ENCODE measurements at places on chromosomes 11 and 22.

DNA sequence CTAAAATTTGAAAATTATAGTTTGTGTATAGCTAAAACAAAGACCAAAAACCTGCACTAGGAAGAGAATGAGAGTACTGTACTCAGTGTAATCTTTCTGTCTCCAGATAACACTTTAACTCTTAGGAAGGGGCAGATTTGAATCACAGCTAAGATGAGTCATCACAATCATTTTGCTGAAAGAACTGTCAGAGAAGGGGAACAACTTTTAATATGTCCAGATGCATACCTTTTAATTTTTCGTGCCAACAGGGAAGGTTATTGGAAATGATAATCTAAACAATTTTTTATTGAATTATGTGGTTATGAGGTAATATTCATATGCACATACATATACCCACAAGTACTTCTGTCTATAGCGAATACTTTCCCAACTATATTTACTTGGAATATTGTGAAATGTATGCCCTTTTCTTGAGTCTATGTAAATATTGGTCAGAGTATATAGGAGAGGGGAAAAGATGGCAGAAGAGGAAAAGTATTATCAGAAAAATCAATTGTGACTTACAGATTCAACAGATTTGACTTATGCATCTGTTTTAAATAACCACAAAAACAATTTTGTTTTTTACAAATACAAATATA, 51.1 kb upstream of the MUC15 start:
- ATAC-seq = no peak

GRCh38 chr22:44089717-44090570, 65.8 kb downstream of the PARVB start:
- peak; percentile 44 for ATAC-seq

GRCh38 chr11:8720868-8721608, 38.4 kb downstream of the RPL27A start:
- no peak for ATAC-seq

DNA sequence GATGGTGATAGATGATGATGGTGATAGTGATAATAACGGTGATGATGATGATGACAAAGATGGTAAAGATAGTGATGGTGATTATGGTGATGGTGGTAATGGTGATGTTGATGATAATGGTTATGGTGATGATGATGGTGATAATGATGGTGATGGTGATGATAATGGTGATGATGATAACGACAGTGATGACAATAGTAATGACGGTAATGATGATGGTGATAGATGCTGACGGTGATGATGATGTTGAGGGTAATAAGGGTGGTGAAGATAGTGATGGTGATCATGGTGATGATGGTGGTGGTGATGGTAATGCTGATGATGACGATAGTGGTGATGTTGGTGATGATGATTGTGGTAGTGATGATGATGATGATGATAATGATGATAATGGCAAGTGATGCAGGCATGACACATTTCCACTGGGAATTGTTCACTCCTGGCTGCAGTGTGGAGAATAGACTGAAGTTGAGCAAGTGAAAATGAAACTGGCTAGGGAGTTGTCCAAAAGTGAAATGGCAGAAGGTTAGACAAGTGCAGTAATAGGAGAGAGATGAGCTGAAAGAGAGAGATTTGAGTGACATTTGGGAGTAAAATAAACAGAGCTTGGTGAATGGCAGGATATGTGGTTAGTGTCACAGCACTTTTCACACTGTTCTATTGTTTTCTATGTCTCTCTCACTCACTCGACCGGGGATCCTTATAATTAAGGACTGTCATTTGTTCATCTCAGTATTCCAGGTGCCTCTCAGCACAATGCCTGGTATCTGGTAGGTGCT, 992.5 kb downstream of the OPCML start:
- ATAC-seq = peak; percentile 49

DNA sequence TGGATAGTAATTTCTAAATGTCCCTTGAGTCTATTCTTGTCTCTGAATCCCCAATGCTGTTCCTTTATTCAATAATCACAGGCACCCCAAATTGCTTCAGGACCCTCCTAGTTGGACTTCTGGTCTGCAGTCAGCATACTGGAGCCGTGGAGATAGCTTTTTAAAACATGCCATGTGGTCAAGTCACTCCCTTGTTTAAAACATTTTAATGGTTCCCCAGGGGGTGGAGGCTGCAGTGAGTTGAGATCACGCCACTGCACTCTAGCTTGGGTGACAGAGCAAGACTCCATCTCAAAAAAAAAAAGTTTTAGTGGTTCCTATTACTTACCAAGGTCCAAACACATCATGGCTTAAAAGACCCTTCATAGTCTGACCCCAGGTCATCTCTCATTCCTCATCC, 220.3 kb downstream of the ADAMTS15 start:
- ATAC-seq = no peak

DNA sequence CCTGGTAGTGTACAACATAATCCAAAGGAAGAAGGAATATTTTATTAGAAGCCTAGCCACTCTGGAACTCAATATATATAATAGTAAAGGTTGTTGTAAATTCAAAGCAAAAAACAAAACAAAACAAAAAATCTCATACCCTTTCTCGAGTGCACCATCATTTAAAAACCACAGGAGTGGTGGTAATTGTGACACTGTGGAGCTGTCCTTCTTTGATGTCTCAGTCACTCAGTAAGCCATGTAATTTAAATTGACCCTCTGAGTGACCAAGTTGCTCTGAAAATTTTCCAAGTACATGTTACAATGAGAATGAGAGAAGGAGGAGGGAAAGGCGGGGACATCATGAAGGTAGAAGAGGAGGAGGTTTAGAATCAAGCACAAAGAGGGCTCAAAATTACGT, 6.6 kb downstream of the PRSS23 start:
- ATAC-seq = no peak

GRCh38 chr11:91998481-91998880, 226.1 kb upstream of the FAT3 start:
- no peak for ATAC-seq

- no peak for ATAC-seq
Observed at GRCh38 chr22:24005201-24005600, at the start of gene GSTT4. GSTT4 (minus strand) TSS chr22:24005453; CDS start chr22:24005356, 97 bp downstream.

DNA sequence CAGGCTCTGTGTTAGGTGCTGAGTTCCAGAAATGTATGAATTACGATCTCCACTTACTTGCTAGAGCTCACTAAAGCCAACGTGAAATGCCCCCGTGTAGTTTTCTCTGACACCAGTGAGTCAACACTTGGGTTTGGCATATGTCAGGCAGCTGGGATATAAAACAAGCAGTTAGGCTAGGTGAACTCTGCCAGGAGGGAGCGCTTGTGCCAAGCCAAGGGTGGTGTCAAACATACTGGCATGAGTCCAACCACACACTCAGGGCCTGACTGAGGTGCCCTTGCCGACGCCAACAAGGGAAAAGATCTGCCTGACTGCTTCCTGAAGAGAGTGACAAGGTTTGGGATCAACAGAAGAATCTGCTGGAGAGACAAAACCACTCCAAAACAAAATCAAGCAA, 167.8 kb upstream of the NARS2 start:
- no peak for ATAC-seq

DNA sequence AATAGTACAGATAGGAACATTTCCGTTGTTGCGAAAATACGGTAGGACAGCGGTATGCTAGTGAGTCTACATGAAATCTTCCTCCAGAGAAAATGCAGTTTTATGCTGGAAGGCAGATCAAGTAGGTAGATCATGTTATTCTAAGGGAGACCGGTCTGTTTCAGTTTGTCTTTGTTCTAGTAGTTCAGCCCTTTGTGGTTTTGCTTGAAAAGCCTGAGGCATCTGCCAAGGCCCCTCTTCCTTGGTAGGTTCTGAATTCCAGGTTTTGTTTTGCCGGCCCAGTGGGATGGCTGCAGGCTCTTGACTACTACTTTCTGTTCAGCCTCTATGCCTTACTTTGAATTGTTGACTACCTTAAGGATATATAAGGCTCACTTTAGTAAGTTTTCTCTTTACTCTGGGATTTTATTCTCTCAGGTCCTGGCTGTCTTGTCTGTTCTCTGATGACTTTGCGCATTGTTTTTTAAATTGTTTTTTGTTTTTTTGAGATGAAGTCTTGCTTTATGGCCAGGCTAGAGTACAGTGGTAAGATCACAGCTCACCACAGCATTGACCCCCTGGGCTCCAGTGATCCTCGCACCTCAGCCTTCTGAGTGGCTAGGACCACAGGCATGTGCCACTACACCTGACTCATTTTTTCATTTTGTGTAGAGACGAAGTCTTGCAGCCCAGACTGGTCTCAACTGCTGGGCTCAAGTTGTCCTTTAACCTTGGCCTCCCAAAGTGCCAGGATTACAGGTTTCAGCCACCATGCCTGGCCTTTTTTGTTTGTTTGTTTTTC, 53.7 kb downstream of the HIPK3 start:
- no peak for ATAC-seq

DNA sequence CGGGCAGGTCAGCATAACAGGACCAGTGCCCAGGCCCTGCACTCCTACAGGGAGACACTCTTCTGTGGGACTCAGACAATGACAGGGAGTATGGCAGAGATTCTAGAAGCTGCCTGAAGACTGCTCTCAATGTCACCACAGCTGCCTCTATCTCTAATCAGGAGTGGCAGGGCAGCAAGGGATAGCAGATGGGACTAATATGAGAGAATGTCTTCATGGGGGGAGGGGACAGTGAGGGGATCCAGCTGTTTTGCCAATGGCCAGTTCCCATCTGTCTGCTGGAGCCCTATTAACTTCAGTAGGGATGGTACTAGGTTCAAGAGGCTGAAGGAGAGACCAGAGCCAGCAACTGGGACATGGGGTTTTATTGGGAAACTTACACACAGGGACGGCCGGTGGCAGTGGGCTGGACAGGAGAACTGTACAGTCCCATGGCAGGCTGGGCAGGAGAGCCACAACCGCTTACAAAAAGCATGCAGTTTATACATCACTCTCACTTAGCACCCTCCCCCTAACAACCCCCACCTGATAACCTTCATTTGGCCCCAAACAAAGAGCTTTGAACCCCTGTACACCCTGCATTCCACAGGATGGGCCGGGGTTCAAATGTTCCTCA, 2.5 kb upstream of the CD82 start:
- no peak for ATAC-seq

All from activated T-helper 17 cell treated with anti-CD3 and anti-CD28 coated beads, Interleukin-2, amount 50 U/mL, for 72 hours (primary cell).